Eye (tissue), 1 donor: ENCODE measurements at places on chromosomes 7 and 10.
A peak's percentile ranks its signal among the peaks of the same experiment; 100 is the strongest.

DNA sequence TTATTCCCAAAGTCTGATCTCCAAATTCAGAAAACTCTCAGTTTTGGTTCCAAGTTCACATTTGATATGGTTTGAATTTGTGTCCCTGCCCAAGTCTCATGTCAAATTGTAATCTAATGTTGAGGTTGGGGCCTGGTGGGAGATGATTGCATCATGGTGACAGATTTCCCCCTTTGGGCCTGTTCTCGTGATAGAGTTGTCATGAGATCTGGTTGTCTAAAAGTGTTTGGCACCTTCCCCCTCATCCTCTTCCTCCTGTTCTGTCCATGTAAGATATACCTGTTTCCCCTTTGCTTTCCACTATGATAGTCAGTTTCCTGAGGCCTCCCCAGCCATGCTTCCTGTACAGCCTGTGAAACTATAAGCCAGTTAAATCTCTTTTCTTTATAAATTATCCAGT lies 138.6 kb downstream of the ARL4A start:
- DNase-seq, result no peak

DNA sequence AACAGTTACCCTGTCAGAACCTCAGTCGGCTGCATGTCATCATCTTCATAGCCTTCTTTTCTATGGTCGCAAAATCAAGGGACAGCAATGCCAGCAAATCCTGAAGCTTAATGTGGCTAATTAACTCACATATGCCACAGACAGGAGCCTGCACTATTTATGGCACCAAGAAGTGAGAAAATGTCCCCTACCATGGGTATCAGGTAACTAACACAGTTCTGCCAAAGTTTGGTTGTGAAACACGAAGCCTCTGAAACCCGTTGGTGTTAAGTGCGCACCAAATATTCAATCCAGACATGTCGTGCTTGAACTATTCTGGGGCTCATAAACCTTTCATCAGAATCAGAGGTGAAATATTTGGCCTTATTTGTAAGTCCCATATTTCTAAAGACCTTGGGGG lies 63.3 kb downstream of the EVX1 start:
- no peak for DNase-seq

DNA sequence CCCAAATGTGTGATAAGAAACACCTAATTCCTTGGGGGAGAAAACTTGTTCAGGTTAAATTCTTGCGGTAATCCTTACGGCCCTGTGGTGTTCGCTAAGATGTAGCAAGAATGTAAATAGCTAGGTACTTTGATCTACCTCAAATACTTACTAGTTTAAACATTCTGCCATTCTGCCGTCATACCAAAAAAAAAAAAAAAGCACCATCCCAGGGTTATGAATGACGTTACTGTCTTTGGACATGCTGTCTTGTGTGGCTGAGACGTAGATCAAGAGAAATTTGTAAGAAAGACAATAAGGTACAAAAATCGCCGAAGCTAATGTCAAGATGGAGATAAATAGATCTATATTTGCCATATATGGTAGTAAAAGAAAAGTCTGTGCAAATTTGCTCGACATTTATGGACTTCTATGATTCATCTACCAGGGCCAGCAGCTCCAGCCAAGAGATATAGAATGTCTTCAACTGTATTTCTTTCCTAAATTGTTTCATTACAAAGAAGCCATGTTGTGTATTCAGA lies 195.6 kb downstream of the CUX1 start:
- no peak for DNase-seq

GRCh38 chr10:130986846-130987245 lies 324.7 kb downstream of the TCERG1L start:
- peak; percentile 36 for DNase-seq

DNA sequence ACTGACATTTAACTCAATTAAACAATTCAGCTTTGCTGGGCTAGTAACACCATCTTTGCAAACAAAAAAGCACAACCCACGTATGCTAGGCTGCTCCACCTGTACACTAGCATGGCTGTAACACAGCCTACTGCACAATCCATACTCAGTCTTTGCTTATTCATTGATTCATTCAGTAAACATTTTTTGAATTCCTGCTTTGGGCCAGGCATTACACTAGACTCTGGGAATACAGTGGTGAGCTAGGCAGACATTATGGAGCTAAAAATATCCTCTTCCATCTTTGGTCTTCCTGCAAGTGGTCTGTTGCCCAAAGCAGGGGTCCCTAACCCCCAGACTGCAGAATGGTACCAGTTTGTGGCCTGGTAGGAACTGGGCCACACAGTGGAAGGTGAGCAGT lies 9.9 kb downstream of the CNNM1 start:
- DNase-seq, result no peak

GRCh38 chr10:79347894-79348639 lies 798 bp downstream of the PPIF start:
- DNase-seq, result peak; percentile 66

- DNase-seq, result no peak
These were observed 197.3 kb downstream of the ETV1 start for GRCh38 chr7:13792208-13792607.

DNA sequence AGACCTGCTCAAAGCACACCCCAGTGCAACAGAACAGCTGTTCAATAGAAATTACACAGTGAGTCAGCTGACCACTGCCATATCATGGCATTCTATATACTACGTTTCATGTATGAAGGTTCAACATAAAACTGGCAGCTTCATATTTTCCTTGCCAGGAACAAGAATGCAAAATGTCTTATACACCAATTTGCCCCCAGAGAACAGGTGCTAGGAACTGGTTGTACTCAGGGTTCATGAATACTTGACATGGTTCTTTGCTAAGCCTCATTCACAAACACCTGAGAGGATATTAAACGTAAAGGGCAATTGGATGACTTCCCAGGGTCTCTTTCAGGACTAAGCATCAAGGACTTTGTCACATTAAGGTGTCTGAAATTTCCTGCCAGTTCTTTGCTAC lies 6.9 kb downstream of the MYOF start:
- no peak for DNase-seq

GRCh38 chr7:27905951-27906350 lies 166.0 kb downstream of the TAX1BP1 start:
- DNase-seq, result no peak

GRCh38 chr10:15865304-15865703 lies 5.0 kb upstream of the MINDY3 start:
- no peak for DNase-seq

DNA sequence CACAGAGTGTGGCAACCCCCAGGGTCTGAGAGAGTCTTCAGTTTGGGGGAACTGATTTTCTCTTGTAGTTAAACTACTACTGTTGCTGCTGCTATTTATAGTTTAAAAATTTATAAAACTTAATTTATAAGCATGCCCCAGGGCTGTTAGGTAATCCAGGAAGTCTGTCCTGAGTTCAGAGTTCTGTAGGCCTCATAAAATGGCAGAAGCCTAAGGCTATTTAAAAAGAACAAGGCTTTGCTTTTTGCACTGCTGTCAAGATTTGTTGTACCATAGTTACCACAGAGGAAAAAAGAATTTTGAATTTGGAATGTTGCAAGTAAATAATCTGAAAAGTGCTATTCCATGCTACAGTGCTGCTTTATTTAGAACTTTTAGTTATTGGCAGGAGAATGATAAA lies 66.1 kb downstream of the AGK start:
- DNase-seq, result no peak

DNA sequence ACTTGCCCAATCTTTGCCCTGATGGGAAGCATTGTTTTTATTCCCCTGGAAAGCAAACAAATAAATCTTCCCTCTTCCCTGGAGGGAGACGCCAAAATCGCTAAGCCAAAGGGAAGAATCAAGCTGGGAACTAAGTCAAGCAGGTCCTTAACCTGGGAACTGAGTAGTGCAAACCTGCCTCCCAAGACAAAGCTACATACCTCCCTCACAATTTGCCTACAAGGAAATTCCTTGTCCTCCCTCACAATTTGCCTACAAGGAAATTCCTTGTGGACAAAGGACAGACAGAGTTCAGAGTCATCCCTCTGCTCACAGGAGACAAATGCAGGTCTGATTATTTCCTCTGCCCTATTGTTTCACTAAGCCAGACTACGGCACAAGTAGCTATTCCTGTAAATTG lies 50.5 kb downstream of the SPOCK2 start:
- DNase-seq, result no peak

DNA sequence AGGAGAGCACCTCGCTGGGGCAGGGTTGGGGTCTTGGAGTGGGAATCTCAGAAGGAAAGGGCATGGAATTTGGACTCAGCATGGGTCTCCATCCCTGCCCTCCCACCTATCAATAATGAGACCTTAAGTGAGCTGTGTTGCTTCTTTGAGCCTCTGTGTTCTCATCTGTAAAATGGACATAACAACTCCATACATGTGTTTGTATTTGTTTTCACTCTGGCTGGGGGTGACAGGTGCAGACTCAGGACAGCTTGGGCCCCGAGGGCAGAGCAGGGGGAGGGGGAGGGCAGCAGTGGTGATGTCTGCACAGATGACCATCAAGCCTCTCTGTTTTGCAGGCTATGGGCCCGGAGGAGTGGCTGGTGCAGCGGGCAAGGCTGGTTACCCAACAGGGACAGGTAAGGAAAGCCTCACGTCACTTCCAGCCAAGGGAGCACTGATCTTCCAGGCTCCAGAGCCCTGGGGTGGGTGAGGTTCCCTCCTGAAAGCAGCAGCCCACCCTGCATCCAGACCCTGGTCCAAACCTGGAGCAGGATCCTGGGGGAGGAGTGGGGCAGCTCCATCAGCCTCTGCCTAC lies 19.9 kb downstream of the ELN start:
- DNase-seq, result no peak

- no peak for DNase-seq
These were observed 356.3 kb upstream of the GALNT17 start for GRCh38 chr7:70775570-70776156.

- DNase-seq, result no peak
These were observed 523.9 kb downstream of the ADRA2A start for GRCh38 chr10:111600772-111601171.
